ENCODE measurements at places on chromosomes 11 and 22.

DNA sequence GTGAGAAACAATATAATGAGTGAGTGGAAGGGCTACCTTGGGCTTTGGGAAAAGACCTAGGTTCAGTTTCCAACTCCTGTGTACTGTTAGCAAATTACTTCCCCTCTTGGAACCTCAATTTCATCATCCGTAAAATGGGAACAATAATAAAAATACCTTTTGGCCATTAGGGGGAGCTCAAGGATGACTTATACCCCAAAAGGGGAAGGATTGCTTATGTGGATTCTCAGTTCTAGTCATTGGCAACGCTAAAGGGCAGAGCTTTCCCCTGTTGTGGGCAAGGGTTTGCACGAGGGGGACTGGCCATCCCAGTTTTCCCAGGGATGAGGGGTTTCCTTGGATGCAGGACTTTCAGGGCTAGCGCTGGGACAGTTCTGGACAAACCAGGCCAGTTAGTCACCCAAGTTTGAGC lies 3.1 kb upstream of the COMMD9 start:
- DNase-seq = no peak

GRCh38 chr11:121367844-121368225 lies 75.3 kb downstream of the SC5D start:
- no peak for DNase-seq

DNA sequence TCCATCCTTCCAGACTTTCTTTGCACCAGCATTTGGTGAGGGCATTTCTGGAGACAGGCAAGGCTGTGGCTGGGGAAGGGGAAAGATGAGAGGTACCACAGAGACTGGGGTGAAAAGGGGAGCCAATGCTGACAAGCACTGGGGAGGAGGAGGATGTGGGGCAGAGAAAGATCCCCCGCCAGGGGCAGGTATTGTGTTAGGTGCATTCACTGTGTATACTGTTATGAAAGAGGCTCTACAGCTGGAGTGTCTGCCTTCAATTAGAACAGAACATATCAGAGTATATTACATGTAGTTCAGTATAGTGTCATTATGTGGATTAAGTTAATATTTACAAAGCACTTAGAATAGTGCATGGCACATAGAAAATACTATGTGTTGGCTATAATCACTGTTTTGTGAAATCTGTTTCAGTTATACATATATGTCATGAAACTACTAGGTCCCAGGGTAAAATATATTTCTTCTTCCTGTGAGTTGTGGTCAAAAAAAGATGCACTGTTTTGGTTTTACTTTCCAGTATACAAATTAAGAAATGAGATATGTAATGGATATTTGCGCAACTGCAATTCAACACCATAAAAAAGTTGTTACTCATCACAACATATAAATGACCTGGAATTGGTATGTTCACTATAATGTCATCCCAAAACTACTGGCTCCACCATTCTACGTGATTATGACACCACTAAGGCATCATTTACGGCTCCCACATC lies 8.4 kb downstream of the MSANTD2 start:
- no peak for DNase-seq

DNA sequence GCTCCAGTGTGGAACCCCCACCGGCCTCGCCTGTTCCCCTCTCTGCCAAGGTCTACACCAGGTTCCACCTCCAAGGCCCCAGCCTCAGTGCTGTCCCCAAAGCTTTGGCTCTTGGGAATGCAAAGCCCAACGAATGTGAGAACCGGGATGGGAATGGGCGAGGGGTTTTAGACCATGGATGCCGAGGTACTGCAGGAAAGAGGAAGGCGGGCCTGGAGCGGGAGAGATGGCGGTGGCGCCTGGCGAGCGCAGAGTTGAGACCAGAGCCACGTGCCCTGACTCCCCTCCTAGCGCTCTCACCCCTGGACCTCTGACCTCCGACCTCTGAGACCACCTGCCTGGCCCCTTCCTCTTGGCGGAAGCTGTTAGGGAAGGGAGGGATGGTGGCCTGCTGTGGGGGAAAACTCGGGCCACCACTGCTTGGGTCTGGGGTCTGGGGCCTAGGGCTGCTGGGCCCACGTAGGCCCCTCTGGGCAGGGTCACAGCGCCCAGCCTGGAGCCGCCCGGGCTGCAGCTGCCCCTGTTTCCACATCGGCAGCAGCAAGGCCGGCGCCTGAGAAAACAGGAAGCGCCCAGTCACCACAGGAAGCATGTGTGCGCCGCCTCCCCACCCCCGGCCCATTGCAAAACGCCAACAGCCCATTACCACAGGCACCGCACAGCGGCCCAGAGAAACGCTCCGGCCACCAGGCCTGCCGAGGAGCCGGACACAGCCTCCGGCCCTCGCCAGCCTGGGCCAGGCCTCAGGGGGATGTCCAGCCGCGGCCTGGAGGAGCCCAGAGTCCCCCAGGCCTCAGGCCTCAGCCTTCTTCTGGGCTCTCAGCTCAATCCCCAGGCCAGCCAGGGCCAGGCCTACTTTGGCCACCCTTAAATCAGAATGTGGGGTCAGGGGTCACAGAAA lies 13.8 kb upstream of the SLC39A13 start:
- no peak for DNase-seq

GRCh38 chr11:12280838-12281565 lies 96.4 kb upstream of the PARVA start:
- no peak for DNase-seq

- DNase-seq = peak; percentile 100
Observed at GRCh38 chr11:65487467-65488272, 11.2 kb upstream of the MALAT1 start.

GRCh38 chr11:77118971-77119370 lies 9.1 kb upstream of the MYO7A start:
- DNase-seq = no peak

All from renal cortex interstitium (tissue), 15 donors.